ENCODE measurements at places on chromosomes 4 and X.

GRCh38 chrX:54288968-54289367 is 68.9 kb downstream of the WNK3 start:
- DNase-seq = no peak

- DNase-seq = no peak
Measured at GRCh38 chrX:108165383-108166111, 74.0 kb downstream of the ATG4A start.

DNA sequence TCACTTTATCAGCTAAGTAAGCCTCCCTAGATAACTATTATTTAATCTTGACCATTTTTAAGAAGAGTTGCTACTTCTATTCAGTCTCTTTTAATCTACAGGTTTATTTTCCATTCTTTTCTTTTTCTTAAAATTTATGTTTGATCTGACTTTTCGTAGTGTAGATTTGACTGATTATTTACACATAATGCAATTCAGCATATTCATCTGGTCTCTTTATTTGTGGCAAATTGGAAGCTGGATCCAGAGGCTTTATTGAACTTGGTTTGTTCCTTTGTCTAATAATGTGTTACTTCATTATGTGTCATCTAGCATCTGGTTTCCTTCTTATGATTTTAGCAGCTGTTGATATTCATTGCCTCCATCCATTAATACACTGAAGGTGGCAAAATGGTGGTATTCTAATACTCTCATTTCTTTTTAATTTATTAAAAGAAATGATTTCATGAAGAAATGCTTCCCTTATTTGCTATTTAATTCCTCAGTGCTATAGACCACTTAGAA is 113.0 kb downstream of the FBXW7 start:
- DNase-seq = no peak

GRCh38 chr4:168486912-168487281 is 6.6 kb upstream of the DDX60L start:
- DNase-seq = no peak

DNA sequence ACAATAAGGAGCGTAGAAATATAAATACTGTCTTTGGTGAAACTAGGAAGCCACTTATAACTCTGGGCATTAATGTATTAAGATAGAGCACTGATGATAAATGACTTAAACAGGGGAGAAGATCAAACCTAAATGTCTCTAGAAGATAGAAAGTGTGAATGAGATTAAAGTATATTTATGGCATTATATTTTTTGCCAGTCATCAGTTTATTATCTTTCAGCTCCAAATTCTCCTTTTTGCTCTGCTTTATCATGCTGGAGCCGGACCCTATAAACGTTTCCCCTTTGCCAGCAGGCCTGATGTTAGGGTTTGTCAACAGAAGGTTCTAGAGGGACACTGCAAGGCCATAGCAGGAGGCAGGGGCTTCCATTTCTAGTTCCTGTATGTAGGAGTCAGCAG is 76.4 kb downstream of the TBC1D19 start:
- no peak for DNase-seq

DNA sequence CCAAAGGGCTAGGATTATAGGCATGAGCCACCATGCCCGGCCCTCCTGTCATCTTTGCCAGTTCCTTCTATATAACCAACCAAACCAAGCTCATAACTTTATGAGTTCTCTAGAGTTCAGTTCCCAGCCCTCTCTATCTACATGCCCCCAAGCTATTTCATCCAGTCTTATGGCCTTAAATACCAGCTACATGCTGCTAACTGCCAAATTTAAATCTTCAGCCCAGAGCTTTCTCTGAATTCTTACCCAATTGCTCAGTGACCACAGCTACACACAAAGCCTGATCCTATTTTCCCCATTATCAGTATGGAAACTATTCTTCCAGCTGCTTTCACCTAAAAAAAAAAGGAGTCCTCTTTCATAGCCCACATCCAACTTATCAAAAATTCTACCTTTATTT is 23.1 kb downstream of the TMEM184C start:
- no peak for DNase-seq

GRCh38 chrX:133364865-133365264 is 50.4 kb downstream of the GPC4 start:
- no peak for DNase-seq

- DNase-seq = peak; percentile 88
Measured at GRCh38 chrX:111095974-111096895, at the start of gene PAK3. Gene PAK3, plus strand, starts transcription at chrX:111096191. Its CDS starts 26,913 bp downstream, at chrX:111123104.

- DNase-seq = no peak
Measured at GRCh38 chr4:145565328-145565727, 53.9 kb upstream of the MMAA start.

GRCh38 chr4:172104539-172104938 is 291.3 kb downstream of the GALNTL6 start:
- no peak for DNase-seq

- DNase-seq = no peak
Measured at GRCh38 chr4:83440899-83441298, 14.7 kb downstream of the HELQ start.

DNA sequence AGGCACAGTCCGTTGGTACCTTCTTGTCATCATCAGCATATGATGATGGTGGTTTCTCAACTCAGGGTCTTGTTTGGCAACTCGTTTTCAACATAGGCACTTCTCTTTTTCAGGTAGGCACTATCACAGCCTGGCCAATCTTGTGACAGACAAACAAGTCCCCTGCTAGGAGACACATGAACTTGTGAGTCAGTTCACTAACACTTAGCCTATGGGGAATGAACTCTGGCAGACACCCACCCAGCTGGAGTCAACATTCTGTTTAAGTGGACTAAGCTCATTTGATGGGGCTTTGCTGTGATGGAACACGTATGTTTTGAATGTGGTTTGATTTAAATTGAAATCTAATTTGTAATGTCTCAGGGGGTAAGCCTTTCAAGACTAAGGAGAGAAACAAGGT is 100.7 kb upstream of the MAMLD1 start:
- no peak for DNase-seq

GRCh38 chr4:144701683-144702233 is 55.8 kb downstream of the HHIP start:
- no peak for DNase-seq

DNA sequence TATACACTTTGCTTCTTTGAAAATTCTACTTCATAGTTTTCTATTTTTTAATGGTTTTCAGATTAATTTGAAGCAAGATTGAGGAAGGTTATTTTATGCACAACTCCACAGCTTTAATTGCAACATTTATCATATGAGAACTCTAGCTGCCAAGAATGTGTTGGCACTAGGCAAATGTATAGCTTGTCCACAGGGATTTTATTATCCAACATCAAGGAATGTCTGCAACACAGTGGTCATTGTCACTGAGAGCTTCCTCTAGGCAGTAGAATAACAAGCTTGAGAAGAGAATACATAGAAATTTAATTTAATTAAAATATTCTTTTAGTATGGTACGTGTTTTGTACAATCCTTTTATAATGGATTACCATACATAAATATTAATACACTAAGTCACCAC is 1600.8 kb downstream of the ARAP2 start:
- no peak for DNase-seq

DNA sequence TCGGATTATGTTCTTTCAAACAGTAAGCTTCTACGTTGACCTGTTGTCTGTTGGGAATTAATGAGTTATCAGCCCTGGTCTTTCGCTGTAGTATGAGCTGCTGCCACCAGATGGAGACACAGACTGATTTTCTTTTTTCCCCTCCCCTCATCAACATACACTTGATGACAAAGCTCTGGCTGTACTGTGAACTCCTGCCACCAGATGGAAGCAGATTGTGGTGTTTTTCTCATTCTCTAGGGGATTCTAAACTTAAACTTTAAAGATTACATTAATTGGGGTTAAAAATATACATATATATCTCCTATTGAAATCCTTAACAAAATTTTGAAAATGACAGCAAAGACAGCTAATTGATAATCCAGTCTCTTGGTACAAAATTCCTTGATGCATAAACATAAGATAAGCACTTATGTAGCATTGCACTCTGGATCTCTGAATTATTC is 44.8 kb downstream of the SMS start:
- DNase-seq = peak; percentile 76

- DNase-seq = no peak
Measured at GRCh38 chr4:2734612-2735011, 21.5 kb downstream of the TNIP2 start.

- peak; percentile 95 for DNase-seq
Measured at GRCh38 chrX:52261463-52262194, 76.9 kb downstream of the MAGED4 start.

GRCh38 chr4:93732509-93732908 is 96.0 kb upstream of the ATOH1 start:
- DNase-seq = no peak

GRCh38 chr4:7858498-7858897 is 81.2 kb downstream of the AFAP1 start:
- DNase-seq = no peak

DNA sequence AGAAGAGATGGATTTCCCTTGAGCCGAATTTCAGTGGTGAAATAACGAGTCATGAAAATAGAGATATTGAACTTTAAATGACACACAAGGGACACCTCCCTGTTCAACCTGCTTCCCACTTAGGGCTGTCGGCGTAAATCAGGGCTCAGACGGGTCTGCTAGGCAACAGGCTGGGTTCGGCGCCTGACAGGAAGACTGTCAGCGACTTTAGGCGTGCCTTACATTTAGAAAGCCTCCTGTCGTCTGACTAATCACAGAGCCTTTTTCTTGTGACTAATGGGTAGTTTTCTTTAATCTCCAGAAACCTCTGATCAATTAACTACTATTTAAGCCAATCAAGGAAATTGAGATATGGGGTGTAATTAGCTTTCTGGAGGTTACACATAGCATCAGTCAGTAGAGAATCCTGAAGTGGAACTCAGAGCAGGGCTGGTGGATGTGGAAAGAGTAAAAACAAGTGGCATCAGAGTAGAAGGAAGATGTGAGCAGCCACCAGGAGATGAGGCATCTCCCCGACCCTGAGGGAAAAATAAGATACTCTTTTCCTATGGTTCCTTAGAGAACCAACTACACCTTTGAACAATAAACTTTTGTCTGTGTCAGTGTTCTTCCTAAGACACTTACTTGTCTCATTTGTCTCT is 86.2 kb upstream of the HS3ST1 start:
- no peak for DNase-seq

GRCh38 chr4:11049001-11049400 is 364.4 kb upstream of the CLNK start:
- DNase-seq = no peak

GRCh38 chr4:155666344-155667221 is at the start of gene GUCY1A1:
Gene GUCY1A1, plus strand, starts transcription at chr4:155666848. Its CDS starts 30,020 bp downstream, at chr4:155696868.
- DNase-seq = no peak

- no peak for DNase-seq
Measured at GRCh38 chr4:94504545-94504944, 52.8 kb downstream of the PDLIM5 start.

GRCh38 chr4:90030202-90030601 is 97.0 kb upstream of the CCSER1 start:
- no peak for DNase-seq

DNA sequence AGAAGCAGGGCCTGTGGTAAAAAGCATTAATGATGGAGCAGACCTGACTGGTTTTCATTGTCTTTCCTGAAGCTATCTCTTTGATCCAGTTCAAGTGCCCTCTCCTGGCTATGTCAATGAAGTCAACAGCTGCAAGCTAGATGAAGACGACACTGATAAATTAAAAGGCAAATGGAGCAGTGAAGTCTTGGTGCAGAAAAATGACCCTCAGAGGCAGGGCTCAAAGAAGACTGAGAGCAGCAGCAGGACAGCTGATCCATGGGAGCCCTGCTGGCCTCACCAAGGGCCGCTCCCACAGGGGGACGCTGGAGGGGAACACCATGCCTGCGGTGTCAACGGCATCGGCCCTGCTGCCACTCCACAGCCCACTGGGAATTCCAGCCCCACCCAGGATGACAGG is 96.2 kb downstream of the RELL1 start:
- no peak for DNase-seq

DNA sequence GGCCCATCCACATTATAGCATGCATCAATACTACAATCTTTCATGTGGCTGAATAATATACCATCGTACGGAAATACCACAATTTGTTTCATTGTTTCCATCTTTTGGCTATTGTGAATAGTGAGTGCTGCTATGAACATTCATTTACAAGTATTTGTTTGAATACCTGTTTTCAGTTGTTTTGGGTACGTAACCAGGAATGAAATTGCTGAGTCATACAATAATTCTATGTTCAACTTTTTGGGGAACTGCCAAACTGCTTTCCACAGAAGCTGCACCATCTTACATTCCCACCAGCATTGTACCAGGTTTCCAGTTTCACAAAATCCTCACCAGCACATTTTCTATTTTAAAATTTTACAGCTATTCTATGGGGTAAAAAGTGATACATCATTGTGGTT is 28.5 kb upstream of the MANBA start:
- DNase-seq = no peak

GRCh38 chr4:186932196-186932595 is 208.5 kb upstream of the FAT1 start:
- no peak for DNase-seq

GRCh38 chr4:60897415-60897814 is 302.7 kb upstream of the ADGRL3 start:
- no peak for DNase-seq

- DNase-seq = no peak
Measured at GRCh38 chr4:119632216-119632615, 3.6 kb upstream of the PDE5A start.

DNA sequence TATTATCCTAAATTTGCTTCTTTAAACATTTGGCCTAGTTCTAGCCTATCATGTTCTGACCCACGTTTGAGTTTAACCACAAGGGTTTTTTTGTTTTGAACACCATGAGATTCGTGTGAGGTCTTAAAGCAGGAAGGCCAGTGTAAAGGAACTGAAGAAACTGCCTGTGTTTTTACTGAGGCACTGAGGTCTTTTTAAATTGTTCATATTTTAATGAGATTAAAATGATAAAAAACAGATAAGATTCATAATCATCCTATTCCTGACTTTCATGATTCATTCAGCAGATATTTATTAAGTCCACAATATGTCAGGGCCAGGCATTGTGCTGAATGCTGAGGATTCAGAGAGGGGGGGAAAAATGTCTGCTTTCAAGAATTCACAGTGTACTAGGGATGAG is 3.2 kb downstream of the RPS6KA3 start:
- DNase-seq = no peak

Data from NCI-H1092 treated with DMSO at 0.1 percent for 48 hours (cell line).